ENCODE measurements at places on chromosomes 1 and 21.

DNA sequence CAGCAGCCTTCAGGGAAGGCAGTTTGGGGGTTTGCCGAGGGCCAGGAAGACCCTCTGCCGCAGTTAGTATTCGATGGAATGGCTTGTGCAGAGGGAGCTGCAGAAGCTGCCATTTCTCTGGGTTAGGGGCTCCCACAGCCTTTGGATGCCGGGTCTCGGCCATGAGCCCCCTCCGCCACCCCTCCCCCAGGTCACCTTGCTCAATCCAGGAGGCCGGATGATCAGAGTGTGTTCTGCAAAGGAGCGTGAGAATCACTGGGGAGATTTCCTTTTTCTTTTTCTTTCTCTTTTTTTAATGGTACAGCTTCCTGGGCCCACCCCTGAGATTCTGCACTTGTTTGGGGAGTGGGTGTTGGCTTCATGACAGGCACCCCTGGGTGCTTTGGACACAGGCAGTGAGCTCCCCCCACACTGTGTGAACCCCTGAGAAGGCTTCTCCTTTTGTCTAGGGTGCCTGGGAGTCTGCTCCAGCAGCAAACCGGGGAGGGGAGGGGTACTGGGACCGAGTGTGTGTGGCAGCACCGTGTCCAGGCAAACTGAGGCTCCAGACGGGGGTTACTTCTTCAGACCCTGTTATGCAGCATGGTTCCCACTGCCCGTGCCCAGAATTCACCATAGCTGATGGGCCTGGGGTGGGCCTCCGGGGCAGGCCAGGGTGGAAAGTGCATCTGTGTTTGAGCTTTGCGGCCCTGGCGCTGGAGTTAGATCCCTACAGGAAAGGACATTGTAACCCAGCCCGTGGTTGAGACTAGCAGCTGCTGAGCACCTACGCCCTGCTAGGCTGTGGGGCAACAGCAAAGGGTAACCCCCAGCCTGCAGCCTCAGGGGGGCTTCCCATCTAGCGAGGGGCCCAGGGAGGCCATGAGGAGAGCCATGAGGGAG is 18.5 kb downstream of the TNFRSF1B start:
- no peak for DNase-seq

DNA sequence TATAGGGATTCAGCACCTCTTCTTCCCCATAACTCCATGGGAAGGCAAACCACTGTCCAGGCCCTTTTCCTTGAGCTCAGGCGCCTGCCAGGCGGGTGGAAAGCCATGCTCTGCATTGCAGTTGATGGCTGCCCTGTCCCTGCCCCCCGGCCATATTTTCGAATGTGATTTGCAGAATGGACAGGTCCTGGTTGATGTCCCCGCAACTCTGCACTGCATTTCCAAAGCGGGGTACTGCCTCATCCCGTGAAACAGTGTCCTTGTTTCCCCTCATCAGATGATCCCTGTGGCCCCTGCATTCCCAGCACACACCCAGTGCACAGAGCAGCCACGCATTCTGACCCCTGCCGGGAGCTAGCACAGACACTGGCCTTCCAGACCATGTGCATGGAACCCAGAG is 33.7 kb upstream of the SCMH1 start:
- no peak for DNase-seq

GRCh38 chr1:168288311-168289052 is 7.8 kb downstream of the TBX19 start:
- no peak for DNase-seq

DNA sequence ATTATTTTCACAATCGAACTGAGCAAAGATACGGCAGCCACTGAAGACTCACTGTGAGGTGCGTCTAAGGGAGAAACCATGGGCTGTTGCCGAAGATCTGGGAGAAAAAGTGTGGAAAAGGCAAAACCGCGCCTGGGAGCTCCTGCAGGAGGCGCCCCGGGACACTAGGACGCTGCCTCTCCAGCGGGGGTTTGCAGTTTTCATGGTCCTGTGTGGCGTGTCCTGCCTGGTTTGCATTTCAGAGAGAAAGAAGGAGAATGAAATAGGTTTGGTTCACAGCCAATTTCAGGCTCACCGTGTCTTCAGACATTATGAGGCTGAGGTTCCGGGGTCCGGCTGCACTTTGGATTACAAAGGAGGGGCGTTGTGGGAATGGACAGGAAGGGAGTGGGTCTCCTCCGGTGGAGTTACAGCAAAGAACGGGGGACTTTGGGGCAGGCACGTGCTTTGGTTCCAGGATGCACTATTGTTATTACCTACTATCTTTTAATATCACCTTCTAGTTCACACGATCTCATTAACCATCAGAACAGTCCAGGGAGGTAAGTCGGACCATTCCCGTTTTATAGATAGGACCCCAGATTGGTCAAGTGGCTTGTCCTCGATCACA is 179.8 kb downstream of the DYRK1A start:
- DNase-seq, result no peak

- no peak for DNase-seq
These were observed 499.0 kb downstream of the SIPA1L2 start for GRCh38 chr1:232130815-232131480.

All from AG10803 (cell line).